ENCODE measurements at places on chromosomes 3 and 15.
A peak's percentile ranks its signal among the peaks of the same experiment; 100 is the strongest.

DNA sequence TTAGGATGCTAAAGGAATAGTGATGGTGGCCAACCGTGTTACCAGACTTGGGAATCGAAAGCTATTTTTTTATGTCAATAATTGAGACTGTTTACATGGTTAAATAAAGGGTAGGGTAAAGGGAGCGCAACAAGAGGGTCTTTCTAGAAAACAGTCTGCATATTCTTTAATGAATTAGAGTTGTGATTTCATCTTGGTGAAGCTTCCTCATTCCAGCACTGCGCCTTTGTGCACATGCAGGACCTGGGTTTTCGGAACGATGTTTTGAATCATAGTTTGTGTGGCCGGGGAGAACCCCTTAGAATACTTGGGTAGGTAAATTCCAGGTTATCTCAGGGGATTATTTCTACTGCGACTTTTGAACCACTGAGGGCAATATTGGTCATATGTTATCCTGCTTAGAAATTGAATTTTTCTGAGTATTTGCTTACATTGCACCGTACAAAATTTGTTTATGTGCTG, 1.3 kb downstream of the PIK3CA start:
- peak; percentile 33 for DNase-seq

- DNase-seq, result no peak
These were observed 68.1 kb downstream of the PTPRG start for GRCh38 chr3:61629442-61629841.

- no peak for DNase-seq
These were observed 81.9 kb downstream of the P2RY1 start for GRCh38 chr3:152916753-152917279.

DNA sequence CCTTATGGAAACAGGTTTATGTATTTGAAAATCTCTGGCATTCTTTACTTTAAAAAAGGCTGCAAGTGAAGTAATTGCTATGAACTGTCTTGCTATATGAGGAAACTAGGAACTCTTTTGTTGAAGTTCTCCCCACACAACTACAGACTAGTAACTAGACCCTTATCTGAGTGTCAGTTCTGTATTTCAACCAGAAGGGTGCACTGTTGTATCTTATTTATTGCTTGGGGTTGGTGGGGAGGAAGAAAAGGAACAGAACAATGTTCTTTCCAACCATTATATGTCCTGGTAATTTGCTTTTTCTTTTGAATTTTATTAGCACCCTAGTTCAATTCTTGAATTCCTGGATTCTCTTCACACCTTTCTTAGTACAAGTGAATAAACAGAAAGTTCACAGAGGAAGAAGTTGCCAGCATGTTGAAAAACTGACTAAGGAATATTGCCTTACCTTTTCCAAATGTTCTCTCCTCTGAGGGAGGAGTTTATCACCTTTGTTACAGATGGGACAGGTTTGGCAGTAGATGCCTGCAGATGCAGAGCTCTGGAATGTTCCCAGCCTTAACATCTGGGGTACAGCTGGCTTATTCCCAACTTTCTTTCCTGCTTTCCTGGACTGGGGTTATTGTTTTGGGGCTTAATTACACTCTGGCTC, 162.4 kb upstream of the CFAP20DC start:
- DNase-seq, result no peak

DNA sequence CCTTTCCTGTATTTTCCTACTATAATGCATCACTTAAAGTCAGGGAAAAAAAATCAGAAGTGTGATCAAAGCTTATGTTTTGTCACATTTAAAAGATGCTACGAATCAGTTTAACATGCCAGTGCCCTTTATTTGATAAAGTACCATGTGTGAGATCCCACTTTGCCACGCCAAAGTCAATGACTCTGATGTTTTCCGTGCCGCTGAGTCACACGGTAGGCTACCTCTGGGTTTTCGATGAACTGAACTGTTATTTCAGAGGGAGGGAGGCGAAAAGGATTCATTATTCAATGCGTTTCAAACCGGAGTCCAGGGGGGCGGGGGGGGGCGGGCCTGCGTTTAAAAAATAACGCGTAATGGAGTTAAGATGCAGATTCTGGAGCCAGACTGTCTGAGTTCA, 203.0 kb downstream of the ABHD5 start:
- no peak for DNase-seq

DNA sequence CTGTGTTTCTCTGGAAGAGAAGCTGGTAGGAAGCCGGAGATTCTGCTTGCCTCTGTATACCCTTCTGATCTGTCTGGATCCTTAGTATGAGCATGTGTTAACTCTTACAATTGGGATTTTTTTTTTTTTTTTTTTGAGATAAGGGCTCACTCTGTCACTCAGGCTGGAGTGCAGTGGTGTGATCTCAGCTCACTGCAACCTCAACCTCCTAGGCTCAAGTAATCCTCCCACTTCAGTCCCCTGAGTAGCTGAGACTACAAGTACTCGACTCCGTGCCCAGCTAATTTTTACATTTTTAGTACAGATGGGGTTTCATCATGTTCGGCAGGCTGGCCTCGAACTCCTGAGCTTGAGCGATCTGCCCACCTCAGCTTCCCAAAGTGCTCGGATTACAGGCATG, 44.5 kb downstream of the RPN1 start:
- DNase-seq, result no peak
